ENCODE measurements at places on chromosomes 1 and 21.

DNA sequence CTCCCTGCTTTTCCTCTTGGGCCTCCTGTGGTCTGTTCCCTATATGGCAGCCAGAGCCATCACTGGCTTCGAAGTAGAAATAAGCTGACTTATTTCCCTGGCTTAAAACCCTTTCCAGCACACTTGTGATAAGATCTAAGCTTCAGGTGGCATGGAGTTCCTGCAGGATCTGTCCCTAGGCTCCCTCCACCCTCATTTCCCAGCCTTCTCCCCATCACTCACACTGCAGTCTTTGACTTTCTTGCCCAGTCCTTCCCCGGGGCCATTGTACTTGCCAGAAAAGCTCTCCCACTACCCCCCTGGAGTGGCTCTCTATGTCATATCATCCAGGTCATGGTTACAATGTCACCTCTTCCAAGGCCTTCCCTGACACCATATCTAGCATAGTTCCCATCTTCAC is 55.8 kb downstream of the KCNJ6 start:
- no peak for DNase-seq

DNA sequence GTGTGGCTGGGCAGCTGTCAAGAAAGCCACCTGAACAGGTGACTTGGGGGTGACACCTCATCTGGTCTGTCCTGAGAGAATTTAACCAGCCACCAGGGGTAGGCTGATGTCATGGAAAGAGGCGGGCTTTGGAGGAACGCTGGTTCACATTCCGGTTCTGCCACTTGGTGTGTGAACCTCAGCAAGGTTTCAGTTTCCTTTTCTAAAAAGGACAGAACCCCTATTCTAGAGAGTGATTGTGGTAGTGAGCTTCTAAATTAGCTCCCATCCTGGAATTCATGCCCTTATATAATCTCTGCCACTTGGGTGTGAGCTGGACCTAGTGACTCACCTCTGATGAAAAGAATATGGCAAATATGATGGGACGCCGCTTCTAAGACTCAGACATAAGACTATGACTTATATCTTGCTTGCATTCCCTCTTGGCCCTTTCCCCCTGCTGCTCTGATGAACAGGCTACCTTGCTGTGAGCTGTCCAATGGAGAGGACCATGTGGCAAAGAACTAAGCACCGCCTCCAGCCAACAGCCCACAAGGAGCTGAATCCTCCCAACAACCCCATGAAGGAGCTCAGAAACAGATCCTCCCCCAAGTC is 332.1 kb downstream of the RRAGC start:
- DNase-seq, result no peak

GRCh38 chr1:55052221-55053142 is 13.1 kb downstream of the PCSK9 start:
- peak; percentile 68 for DNase-seq

DNA sequence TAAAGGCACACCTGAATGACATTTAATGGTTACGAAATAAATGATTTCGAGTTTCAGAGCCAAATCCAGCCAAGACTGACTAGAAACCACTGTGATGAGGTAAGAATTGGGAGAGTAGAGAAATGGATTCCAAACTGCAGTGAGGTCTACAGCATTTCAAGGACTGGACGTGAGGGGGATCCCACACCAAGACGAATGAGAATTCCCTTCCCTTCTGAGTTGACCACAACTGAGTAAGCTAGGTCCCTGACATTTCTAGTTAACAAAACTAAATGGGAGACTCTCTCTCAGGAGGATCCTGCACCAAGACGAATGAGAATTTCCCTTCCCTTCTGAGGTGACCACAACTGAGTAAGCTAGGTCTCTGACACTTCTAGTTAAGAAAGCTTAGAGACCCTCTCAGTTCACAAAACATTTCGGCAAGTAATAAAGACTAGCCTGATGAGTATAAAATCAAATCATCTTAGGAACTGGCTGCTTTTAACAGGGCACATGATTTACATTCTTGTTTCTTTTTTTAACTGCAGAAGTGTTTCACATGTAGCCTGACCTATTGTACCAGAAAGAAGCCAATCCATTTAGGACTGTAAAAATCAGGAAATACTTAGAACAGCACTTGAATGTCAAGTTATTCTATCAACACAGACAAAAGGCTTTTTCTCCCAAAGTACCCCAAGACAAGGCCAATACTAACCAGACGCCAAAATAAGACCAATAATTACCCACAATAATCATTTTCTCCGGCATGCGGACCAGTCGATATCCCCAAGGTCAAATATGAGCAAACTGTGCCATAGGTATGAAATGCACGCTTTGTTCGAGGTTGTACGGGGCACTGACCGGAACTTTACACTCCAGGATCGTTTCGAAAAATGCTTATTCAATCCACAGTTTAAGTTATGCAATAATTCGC is 1.4 kb upstream of the SPATA1 start:
- DNase-seq, result no peak

DNA sequence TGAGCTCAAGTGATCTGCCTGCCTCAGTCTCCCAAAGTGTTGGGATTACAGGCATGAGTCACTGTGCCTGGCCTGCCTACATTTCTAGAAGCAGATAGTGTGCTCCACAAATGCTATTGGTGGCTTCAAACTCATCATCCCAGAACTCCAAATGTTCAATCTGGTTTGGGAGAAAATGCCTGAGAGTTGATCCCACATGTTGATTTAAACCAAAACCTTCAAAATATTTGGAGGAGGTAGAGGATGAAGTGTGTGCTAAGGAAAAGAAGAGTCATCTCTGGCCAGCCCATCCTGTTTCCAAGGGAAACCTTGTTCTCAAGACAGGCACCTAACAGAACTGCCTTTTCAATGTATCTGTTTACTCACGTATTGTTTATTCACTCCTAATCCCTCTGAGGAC is 55.4 kb upstream of the GRHL3 start:
- no peak for DNase-seq

All from heart left ventricle (tissue), 16 donors.